Adrenal gland (tissue), 19 donors: ENCODE measurements at places on chromosomes 5 and 9. TPM values are rescaled to one million over a fixed set of nuclear protein-coding genes. Genes with fewer than 3 reads are reported as not detected.

DNA sequence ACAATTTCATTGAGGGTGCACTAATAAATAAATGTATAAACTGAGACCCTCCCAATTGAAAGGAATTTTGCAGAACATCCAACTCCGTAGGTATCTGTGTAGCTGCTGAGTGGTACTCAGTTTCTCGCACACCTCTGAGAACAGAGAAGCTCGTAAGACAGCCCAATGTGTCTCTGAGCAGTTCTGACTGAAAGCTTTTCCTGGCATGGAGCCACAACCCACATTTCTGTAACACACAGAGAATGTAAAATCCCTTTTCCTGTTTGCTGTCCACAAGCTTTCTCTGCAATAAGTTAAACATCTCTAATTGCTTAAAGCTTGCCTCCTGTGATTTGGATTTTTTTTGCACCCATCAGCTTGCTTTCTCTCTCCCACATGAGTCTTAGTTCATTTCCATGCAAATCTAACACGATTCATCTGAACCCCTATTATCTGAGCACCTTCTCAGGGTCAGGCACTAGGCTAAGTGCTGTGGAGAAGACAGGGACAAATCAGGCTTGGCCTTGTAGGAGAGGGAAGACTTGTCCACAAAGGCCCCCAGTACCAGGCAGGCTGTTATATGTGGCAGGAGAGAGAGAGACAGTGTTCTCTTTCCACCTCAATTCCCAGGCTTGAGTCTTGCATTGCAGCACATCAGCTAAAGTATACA, 44.2 kb upstream of the COL15A1 start:
- peak; percentile 38 for DNase-seq

GRCh38 chr5:112283943-112284929, 134.8 kb downstream of the EPB41L4A start:
- DNase-seq: no peak

- DNase-seq: no peak
These were observed 29.8 kb downstream of the TNFAIP8 start for GRCh38 chr5:119385536-119386128.

GRCh38 chr5:88734191-88734640, 148.8 kb downstream of the MEF2C start:
- peak; percentile 69 for DNase-seq

The RANBP3L gene
- 1.7 TPM for total RNA-seq

The ARHGEF39 gene
- total RNA-seq: 0.78 TPM

GRCh38 chr9:35508069-35508468, 18.2 kb downstream of the RUSC2 start:
- DNase-seq: no peak

DNA sequence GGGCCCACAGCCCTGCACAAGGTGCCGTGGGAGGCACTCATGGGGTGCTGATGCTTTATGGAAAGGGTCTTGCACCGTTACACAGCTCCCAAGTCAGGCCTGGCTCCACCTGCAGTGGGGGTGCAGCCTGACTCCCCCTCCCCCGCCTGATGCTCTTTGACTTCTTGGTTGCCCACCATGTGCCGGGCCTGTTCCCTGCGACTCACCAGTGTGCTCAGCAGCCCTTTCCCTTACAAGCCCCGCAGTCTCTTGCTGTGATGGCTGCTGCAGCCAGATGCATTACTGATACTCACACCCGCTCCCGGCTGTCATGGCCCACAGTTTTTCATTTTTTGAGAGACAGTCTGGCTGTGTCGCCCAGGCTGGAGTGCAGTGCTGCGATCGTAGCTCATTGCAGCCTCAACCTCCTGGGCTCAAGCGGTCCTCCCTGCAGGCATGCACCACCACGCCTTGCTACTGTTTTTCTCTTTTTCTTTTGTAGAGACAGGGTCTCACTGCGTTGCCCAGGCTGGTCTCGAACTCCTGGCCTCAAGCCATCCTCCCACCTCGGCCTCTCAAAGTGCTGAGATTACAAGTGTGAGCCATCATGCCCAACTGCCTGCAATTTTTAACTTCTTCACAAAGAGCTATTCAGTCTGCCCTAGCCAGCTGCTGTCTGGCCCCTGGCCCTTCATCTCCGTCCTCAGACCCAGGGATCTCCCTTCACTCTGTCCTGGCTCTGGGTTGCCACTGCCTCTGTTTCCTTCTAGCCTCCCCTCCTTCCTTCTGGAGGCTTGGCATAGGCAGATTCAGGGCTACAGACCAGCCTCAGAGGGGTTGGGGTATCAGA, 109.5 kb downstream of the RXRA start:
- no peak for DNase-seq

- no peak for DNase-seq
These were observed 68.4 kb downstream of the ENTREP1 start for GRCh38 chr9:69393425-69393824.
